Activated CD4-positive, alpha-beta T cell treated with anti-CD3 and anti-CD28 coated beads, Interleukin-2, Interleukin-4, amounts not matched to agents 100 ng/mL and 50 ng/mL, durations not matched to agents 16 hours and 8 hours (primary cell): ENCODE measurements at places on chromosomes 4 and X.

GRCh38 chr4:107966903-107967302 lies 22.8 kb upstream of the HADH start:
- no peak for DNase-seq

- DNase-seq = no peak
Measured at GRCh38 chrX:131216828-131217227, 72.3 kb downstream of the IGSF1 start.

DNA sequence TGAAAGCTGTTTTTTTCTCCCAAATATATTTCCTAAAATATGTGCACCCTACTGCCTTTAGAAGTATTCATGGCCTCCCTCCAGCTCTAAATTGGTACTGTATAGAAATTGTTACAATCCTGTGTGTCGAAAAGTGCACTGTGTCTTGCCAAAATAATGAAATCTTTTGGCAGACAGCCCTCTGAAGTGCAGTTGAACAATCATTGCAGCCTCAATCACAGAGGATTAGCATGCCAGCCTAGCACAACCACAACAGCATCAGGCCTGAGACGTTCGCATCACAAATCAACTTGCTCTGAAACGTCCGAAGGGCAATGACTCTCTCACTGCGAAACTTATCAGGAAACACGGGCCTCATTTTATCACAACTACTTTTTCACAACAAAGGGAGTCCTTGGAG lies 99.0 kb downstream of the ANOS1 start:
- no peak for DNase-seq

- no peak for DNase-seq
Measured at GRCh38 chr4:106565727-106566126, 197.1 kb upstream of the GIMD1 start.

GRCh38 chrX:51889851-51890250 lies 3.6 kb upstream of the MAGED1 start:
- DNase-seq = no peak

DNA sequence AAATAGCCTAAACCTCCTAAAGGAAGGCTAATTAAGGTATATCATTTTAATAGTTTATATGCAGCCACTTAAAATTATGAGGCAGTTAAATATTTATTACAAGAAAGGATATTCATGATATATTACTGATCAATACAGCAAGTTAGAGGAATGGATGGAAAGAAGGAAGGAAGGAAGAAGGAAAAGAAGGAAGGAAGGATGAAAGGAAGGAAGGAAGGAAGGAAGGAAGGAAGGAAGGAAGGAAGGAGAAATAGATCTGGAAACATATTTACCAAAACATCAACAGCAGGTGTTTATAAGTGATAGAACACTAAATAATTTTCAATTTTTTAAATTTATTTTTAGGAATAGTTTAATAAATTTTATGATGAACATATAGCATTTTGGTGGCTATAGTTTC lies 17.5 kb downstream of the SLC7A11 start:
- DNase-seq = no peak

GRCh38 chr4:13559413-13559812 lies 15.1 kb upstream of the NKX3-2 start:
- no peak for DNase-seq

DNA sequence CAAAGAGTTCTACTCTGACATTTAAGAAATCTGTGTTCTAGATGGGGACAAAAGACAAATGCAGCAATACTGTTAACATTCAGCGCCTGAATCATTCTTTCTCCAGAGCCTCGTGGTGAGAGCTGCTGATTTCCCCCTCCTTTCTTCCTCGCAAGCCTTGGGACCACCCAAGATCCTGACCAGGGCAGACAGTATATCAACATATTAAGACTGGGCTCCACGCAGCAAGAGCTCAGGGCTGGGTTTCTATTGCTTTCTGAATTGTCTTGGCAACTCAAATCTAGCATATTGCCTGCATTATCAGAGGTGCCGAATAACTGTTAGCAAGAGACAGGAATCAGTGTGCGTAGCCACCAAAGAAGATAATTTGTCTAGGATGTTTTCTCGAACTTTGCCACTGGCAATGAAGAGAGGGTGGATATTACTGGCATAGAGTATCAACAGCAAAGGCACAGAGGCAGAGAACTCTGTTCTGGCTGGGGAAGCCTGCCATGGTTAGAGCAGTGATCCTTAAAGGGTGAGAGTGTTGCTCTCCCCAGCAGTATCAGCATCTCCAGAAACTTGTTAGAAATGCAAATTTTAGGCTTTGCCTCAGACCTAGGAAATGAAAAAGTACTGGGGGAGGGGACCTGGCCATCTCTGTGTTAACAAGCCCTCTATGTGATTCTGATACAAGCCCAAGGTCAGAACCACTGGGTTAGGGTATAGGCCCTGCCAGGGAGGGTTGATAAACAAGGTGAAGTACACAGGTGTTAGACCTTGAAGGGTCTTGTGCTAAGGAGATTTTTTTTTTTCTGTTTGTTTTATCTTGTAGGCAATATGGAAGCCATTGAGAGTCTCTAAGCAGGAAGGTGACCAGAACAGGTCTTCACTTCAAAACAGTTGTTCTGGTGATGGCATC lies 46.2 kb upstream of the MID1IP1 start:
- DNase-seq = no peak

- DNase-seq = no peak
Measured at GRCh38 chr4:7007142-7007907, 35.8 kb upstream of the TADA2B start.

DNA sequence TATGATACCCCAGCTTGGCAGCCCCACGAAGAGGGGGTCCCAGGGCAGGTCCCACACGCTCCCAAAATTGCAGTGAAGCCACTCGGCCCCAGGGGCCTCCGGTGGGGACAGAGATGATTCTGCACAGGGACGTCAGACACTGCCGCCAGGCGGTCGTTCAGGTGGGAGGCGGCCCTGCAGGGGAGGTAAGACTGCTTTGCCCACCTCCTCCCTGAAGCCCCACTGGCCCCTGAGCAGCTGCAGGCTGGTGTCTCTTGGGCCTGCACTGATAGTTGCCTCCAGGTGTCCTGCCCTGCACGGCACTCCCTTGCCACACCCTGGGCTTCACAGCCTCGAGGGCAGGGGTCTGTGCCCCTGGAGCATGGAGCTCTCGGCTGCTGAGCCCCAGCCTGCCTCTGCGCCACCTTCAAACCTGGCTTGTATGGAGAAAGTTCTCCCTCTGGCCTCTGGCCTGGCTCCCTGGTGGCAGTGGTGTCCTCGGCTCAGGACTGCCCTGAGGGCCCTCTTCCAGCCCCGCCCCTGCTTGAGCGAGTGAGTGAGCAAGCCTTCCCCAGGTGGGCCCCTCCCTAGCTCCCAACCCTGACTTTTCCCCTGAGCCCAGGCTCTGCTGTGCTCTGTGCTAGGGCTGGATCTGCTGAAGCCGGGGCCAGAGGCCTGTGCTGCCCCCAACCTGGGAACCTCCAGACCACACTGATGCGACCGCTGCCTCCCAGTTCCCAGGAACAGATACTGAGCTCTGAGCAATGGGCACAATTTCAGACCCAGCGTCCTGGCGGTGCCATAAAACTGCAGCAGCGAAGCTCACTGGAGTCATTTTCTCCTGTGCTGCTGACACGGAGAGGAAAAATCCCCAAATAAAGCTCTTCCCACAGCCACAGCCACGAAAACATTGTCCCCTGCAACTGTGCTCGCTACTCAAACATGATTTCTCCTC lies 16.1 kb downstream of the ADRA2C start:
- DNase-seq = no peak

- DNase-seq = no peak
Measured at GRCh38 chr4:156896527-156896926, 75.1 kb downstream of the PDGFC start.

DNA sequence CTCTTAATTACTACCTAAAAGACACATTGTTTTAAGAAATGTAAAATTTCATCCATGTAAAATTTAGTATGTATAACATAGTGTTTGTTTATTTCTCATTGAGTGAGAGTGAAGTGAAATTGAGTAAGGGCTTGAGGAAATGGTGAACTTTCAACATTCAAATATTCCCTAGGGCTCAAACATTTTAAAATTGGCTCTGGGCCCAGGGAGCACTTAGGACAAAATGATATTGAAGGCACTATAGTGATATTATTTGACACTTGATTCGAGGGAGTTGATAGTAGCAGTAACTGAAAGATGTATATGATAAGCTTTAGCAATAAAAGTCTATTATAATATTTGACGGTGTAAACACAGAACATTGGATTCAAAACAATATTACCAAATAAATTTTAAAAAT lies 1244.0 kb upstream of the TENM3 start:
- no peak for DNase-seq

- peak; percentile 44 for DNase-seq
Measured at GRCh38 chr4:40466789-40467188, 131.7 kb downstream of the CHRNA9 start.

DNA sequence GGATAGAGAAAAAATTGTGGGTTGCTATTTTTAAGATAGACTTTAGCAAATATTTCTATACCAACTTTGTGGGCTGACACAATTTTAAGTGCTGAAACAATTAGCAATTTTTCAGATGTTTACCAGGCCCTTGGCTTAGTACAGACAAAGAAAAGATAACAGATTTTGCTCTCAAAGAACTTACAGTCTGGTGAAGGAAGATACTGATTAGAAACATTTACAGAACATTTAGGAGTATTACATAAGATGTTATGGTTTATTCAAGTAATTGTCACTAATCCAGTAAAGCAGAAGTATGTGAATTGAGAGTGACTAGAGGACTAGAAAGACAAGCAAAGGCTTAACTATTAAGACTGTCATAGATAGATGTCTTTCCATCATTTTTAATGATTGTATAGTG lies 35.3 kb upstream of the NDUFC1 start:
- DNase-seq = no peak

- DNase-seq = no peak
Measured at GRCh38 chr4:82891707-82892466, 934 bp upstream of the SEC31A start.

DNA sequence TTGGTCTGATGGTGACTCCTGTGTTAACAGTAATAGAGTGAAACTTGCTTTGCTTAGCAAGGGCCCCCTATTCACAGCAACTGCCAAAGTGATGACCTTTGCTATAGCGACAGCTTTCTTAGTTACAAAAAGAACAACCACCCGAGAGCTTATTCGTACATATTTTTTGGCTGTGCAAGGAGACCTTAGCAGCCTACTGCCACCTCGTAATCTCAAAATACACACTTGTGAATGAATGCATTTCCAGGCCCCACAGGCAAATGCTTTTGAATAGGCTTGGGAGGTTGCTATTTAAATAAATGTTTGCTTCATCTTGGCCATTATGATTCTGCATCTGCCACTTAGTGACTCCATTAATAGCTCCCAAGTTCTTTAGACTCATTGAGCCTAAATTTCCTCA lies 47.4 kb downstream of the CCDC149 start:
- no peak for DNase-seq

- no peak for DNase-seq
Measured at GRCh38 chr4:68905939-68906779, 45.4 kb downstream of the UGT2A3 start.

DNA sequence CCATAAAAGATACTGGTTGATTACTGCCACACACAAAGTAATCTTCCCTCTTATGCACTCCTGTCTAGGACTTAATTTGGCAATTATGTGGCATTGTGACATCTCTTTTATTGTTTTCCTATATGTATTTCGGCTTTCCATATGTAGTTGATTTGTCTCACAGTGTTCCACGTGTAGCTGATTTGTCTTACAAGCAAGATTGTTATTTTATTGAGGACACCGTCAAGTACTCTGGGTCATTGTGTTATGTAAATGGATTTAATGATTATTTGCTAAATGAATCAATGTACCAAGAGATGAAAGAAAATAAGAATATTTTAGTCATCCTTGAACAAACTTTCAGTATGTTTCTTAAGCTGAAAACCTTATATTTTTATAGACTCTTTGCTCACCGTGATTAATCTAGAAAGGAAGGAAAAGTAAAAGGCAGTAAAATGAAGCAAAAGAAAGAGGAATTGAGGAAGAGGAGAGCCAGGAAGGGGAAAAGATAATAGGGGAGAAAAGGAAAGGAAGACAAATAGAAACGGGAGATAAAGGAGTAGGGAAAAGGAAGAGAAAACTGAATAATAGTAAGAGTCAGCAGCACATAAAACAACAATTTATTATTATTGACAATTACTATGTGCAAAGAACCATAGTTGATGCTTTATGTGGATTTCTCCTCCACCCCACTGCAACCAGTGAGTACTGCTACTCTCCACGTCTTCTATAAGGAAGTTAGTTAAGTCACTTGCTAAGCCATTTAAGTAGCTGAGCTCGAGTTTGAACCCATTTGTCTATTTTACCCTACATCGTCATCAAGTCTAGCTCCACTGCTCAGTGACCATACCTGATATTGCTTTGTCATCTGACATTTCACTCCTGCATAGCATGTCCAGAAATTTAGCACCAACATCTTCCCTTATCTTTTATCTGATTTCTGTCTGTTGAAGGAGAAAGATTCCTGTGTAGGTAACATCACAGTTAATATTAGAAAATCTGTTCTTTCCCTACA lies 336.5 kb downstream of the BMPR1B start:
- DNase-seq = no peak

GRCh38 chr4:113858924-113859323 lies 97.4 kb upstream of the CAMK2D start:
- DNase-seq = no peak

- DNase-seq = no peak
Measured at GRCh38 chr4:47442980-47443379, 20.5 kb downstream of the COMMD8 start.

DNA sequence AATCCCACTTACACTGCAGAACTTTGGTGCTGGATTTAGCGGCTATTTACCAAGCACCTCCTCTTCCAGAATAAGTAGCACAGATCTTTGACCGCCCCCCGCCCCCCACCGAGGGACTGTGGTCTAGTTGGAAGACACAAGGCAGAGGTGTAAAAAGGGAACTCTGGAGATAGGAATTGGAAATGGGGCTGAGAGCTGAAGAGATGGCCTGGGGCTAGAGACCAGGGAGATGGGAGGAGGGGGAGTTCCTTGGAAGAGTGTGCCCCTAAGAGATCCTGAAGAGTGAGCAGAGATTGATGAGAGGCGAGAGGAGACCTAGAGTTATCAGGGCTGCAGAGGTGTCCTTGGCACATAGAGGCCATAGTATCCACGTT lies 55.3 kb downstream of the TBL1X start:
- DNase-seq = no peak

DNA sequence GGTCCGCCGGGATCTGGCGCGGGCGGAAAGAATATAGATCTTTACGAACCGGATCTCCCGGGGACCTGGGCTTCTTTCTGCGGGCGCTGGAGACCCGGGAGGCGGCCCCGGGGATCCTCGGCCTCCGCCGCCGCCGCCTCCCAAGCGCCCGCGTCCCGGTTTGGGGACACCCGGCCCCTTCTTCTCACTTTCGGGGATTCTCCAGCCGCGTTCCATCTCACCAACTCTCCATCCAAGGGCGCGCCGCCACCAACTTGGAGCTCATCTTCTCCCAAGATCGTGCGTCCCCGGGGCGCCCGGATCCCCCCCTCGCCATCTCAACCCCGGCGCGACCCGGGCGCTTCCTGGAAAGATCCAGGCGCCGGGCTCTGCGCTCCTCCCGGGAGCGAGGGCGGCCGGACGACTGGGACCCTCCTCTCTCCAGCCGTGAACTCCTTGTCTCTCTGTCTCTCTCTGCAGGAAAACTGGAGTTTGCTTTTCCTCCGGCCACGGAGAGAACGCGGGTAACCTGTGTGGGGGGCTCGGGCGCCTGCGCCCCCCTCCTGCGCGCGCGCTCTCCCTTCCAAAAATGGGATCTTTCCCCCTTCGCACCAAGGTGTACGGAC lies 482 bp upstream of the SHOX start:
- DNase-seq = no peak
